ENCODE measurements at places on chromosomes 12 and 14. TPM values are rescaled to one million over a fixed set of nuclear protein-coding genes. Genes with fewer than 3 reads are reported as not detected.

SLC10A1 gene
- not detected for total RNA-seq

TMTC1 gene
- total RNA-seq: 0.40 TPM

DNA sequence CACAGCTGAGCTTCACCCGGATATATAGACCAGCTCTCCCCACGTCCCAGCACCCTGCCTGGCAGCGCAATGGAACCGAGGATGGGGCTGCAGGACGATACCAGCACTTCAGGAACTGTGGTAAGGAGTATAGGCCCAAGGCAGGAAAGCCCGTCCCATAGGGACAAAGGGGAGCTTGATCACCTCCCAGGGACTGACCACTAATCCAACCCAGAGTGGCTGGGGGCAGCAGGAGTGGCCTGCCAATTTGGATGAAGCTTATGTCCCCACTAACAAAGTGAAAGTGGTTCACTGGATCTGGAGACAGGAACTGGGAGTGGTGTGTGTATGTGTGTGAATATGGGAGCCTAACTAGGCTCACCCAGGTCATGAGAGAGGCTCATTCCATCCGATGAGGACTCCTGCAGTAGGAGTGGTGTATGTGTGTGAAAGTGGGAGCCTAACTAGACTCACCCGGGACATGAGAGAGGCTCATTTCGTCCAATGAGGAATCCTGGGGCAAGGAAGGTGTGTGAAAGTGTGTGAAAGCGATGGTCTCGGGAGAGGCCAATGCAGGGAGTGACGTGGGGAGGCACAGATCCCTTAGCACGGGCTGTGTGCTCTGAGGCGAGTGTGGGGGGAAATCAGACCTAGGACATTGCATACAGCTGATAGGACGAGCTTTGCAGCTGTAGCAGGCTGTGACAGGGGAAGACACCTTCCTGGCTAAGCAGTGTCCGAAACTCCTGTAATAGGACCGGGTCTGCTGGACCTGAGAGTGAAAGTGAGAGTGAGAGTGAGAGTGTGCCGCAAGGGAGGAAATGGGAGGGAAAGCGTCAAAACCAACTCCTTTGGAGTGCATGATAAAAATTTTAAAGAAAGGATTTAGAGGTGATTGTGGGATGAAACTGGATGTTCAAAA is 25.7 kb downstream of the KLRK1 start:
- DNase-seq: no peak

- DNase-seq: no peak
These were observed 668.1 kb downstream of the MED13L start for GRCh38 chr12:115609347-115609746.

DNA sequence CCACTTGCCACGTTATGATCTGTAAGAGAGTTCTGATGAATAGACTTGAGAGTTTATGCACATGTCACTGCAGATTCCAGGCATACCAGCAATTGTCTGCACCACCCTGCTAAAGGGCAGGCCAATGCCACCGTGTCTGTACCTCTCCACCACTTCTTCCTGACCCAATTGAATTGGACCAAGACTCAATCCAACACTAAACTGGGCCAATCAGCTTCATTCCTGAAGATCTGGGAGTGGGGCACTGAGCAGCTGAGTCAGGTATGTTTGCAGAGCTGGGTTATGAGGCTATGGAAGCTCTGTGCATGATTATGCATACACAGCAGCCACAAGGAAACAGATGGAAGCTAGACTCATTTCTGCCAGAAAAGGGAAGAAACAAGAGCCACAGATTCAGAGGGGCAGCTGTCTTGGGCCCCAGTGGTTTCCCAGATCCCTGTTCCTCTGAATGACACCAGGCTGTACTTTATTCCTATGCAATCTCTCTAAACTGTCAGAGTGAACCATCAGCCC is 28.0 kb downstream of the DAO start:
- DNase-seq: no peak
